ENCODE measurements at places on chromosomes 11 and 22.

DNA sequence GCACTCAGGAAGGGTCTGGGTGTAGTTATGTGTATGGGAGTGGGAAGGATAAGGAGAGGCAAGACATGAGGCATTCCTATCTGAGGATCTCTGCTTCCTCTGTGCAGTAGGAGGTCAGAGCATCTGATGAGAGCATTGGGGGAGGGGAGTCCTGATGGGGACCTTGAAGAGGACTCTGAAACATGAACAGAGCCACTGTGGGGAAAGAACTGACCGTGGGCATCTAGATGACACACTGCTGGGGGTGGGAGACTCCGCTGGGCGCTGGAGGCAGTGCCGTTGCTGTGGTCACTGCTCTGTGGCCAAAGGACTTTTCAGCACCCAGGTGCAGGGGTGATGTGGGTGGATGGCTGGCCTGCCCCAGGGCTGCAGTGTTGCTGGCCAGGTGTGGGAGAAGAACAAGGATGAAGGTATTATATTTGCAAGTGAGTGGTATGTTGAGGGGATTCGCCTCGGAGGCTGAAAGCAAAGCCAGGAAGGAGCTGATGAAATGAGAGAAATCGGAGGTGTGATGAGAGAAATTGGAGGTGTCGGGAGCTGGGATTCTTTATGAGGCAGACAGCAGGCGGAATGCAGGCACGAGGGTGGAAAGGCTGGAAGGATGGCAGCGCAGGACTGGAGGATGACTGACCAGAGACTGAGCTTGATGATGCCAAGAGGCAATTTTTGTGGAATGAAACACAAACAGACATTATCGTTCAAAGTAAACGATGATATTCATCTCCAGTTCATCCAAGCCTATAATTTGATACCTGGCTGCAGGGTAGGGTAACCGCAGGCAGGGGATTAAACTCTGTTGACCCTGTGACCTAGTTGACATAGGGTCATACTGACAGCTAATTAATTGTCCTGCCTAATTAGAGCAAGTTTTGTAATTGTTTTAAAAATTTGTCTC, 19.4 kb upstream of the TMPRSS4 start:
- DNase-seq, result no peak

GRCh38 chr11:8699903-8700302, 17.3 kb downstream of the RPL27A start:
- no peak for DNase-seq

- DNase-seq, result no peak
Measured at GRCh38 chr11:24289301-24289700, 207.6 kb upstream of the LUZP2 start.

DNA sequence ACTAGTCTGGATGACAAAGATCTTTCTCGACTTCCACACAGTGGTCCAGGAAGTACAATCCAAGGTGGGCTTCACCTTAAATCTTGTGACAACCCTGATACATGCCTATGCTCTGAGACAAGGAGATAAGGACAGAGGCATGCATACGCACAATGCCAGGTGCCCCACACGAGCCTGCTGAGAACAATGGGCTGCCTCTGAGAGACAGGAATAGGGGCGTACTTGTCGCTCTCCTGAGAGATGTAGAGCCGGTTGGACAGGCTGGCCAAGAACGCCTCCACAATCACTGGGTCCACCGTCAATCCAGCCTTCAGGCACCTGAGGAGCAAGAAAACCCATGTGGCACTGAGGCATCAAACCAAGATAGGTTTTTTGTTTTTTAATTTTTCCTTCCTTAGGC, 25.5 kb downstream of the SERPIND1 start:
- DNase-seq, result no peak

DNA sequence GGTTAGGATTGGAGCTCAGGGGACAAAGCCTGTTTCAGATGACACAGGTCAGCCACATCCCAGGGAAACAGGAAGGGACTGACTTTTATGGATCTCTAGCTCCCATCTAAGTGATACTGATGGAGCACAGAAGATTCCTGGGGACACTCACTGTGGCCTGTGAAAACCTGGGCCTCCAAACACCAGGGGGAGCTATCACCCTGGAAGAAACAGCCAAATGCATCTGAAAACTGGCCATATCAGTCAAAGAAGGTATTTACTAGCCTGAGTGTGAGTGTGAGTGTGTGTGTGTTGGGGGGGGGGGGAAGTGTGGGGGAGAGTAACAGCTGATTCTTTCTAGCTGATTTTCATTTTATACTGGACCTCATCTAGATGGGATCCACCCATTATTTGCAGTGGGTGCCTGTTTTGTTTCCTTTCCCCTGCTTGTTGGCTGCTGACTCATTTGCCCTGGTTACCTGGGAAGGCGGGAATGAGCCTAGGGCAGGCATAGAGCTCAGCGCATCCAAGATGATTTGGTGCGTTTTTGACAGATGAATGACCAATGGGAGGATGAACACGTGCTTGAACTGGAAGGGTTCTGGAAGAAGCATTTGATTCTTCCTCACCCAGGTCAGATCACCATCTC, 284.0 kb downstream of the KIRREL3 start:
- no peak for DNase-seq

- DNase-seq, result no peak
Measured at GRCh38 chr11:18468059-18468458, 12.4 kb downstream of the LDHAL6A start.

DNA sequence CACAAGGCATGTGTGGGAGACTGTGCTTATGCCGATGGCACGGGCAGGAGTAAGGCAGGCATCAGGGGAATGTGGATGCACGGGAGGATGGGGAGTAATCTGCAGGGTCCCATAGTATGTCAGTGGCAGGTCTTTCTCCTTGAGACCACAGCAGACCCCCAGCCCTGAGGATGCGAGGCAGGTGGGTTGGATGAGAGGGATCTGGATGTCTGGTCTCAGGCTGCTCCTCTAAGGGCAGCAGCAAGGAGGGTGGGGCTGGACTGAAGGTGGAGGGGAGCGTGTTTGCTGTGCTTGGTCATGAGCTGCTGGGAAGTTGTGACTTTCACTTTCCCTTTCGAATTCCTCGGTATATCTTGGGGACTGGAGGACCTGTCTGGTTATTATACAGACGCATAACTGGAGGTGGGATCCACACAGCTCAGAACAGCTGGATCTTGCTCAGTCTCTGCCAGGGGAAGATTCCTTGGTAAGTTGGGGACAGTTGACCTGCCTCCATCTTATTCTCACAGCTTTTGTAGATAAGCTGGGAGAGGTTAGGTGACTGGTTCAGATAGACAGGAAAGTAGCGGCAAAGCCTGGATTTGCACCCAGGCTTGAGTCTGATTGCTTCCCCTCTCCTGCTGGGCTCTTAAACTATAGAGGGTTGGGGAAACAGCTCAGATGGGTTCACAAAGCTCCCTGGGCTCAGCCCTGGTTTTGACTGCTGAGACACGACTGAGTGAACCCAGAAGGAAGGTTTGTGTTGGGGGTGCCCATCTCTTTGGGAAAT, at the start of gene APOL1:
Gene APOL1 (plus strand): TSS at position 380 of the 769 bp plus-strand sequence. CDS start 1,823 bp downstream, outside the sequence.
- DNase-seq, result no peak

- peak; percentile 1 for DNase-seq
Measured at GRCh38 chr22:23036684-23037428, 33.5 kb upstream of the GNAZ start.

GRCh38 chr11:12248330-12248729, 129.0 kb upstream of the PARVA start:
- no peak for DNase-seq

- DNase-seq, result no peak
Measured at GRCh38 chr11:18393581-18394274, 635 bp upstream of the LDHA start.

GRCh38 chr11:79189601-79190000, 251.2 kb downstream of the TENM4 start:
- DNase-seq, result no peak

- no peak for DNase-seq
Measured at GRCh38 chr11:72741849-72742512, 10.2 kb downstream of the ARAP1 start.

GRCh38 chr11:66437979-66438503, 607 bp downstream of the MRPL11 start:
- no peak for DNase-seq

GRCh38 chr22:45150139-45150538, 13.6 kb upstream of the NUP50 start:
- DNase-seq, result no peak

DNA sequence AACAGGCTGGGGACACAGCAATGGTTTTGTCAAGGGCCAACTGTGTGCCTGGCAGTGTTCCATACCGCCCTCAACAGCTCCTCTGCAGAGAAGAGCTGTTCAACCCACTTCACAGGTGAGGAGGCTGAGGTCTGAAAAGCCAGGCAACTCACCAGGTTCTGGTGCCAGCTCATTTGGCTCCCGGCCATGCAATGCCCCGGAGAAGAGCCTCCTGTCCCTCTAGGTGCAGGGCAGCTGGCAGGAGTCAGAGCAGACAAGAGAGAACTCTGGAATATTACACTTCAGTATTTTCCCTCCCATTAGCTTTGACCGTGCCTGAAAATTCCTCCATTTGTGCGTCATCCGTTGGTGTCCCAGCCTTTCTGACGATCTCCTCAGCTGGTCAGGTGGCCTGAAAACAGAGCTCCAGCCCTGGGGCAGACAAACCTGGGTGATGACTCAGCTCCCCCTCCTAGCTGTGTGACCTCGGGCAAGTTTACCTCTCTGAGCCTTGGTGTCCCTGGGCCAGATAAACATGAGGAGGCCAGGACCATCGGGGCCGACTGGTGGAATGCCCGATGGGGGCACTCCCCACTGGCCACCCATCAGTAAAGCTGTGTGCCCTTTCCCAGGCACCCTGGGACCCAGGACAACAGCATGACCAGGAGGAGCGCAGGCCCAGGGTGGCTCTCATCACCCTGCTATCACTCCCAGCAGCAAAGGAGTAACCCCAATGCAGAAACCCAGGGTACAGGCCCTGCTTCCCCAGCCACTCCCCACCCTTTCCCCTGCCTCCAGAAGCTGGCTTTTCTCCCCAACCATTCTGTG, 9.6 kb upstream of the C1QTNF6 start:
- DNase-seq, result no peak

GRCh38 chr11:106594751-106595351, 423.4 kb downstream of the GUCY1A2 start:
- DNase-seq, result no peak

DNA sequence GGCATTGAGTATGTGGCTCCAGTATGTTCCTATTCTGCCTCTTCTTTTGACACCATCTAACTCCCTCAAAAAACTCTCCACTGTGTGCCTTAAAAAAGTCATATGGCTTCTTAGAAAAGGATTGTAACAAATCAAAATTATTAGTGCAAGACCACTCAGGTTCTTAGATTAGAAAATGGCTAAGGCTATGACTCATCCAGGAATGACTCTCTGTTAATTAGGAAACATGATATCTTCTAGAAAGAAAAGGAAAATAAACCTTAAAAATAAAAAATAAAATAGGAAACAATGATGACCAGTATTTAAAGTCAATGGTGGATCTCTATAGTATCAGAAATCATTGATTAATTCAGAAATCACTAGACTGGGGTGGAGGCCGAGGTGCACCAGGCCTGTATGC, 21.7 kb downstream of the SLC25A17 start:
- no peak for DNase-seq

GRCh38 chr11:68575025-68575665, 109.2 kb upstream of the GAL start:
- no peak for DNase-seq

GRCh38 chr11:29282088-29282487, 734.7 kb downstream of the KCNA4 start:
- DNase-seq, result peak; percentile 71

DNA sequence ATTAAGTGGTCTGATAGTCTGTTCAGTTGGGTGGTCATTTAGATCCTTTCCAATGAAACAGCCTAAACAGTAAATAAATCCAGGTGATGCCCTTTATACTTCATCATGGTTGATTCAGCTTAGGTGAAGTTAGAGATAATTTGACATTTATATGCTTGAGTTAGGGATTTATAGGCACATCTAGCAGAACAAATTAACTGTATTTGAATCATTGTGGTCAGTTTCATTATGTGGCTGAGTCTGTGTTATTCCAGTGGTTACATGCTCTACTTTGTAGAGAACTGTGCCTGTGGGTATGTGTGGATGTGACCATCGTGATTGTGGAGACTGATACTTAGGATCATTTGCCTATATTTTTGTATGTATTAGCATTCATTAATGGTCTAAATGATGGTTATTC, 194.6 kb downstream of the DDX10 start:
- no peak for DNase-seq

- DNase-seq, result no peak
Measured at GRCh38 chr11:93849751-93850593, 446 bp downstream of the VSTM5 start.

DNA sequence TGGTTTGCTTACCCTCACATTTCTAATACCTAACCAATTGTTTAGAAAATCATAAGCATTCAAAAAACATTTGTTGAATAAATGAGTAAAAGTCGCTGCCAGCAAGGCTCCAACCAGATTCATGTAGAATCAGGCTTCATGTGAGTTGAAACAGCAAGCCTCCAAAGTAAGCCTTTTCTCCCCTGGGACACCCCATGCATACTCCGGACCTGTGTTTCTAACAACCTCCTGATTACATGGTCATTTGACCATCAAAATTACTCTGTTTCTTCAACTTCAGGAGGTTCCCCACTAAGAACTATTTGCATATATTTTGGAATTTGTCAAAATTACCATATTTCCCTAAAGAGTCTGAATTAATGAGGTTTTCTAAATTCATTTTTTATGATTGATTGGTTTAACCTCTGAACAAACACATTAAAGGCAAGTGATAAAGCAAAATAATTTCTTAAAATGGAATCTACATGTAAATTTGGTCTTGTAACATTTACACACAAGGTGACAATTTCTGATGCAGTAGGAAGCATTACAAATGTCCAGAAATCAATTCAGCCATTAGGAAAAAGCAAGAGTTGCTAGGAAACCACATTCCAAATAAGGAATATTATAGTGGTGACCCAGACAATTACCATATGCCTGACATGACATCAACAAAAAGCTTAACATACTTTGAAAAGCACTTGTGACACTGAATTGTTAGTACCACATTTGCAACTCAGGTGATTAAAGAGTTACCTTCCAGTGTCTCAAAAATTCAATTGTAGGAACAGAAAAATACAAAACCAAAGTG, 252.6 kb downstream of the GUCY1A2 start:
- no peak for DNase-seq

DNA sequence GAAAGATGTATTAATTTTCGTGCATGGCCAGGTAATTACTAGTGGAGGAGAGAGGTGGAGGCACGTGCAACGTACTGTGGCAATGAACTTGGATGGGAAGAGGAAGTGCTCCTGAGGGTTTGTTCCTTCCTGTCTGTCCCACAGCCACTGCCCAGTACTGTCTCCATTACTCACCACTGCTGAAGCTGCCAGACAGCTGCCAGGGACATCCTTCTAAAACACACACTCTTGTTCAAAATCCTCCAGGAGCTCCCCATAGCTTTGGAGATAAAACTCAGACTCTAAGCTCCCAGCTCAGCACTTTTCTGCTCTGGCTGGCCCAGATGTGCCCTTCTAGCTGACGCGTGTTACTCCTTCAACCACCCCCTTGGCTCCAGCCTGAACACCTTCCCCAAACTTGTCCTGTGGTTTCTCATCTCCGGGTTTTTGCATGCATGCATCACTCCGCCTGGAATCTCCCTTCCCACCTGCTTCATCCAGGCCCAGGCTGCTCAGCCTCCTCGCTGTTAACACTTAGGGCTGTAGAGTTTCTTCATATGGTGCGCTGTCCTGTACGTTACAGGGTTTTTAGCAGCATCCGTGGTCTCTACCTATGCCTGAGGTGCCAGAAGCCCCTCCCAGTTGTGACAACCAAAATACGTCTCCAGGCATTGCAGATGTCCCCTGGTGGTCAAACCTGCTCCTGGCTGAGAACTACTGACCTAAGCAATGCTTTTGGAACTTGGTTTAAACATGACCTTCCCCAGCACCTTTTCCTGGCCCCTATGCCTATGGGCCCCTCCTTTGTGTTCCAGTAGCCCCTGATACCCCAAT, 69.5 kb downstream of the C11orf91 start:
- no peak for DNase-seq

Measured in fibroblast of skin of left biceps (primary cell).